ENCODE measurements at places on chromosomes 4 and X. TPM values are rescaled to one million over a fixed set of nuclear protein-coding genes. Genes with fewer than 3 reads are reported as not detected.

The ARSJ gene
- not detected for polyA plus RNA-seq

The S100P gene
- not detected for polyA plus RNA-seq

The PCDH11X gene
- polyA plus RNA-seq = not detected

The FGA gene
- not detected for polyA plus RNA-seq

The MAEA gene
- 72.9 TPM for polyA plus RNA-seq

- no peak overlapping the region for H3K27ac ChIP-seq
- no peak for DNase-seq
- no peaks in the 10 kb centered on the region for H3K27me3 ChIP-seq
- peaks cover 6% of the 10 kb centered on the region for H3K36me3 ChIP-seq
These were observed 47.4 kb downstream of the TMEM131L start for GRCh38 chr4:153513596-153513995.

GRCh38 chr4:78033861-78034260 lies 23.3 kb upstream of the FRAS1 start:
- no peaks in the 10 kb centered on the region for H3K4me1 ChIP-seq
- H3K27me3 ChIP-seq = peaks cover 6% of the 10 kb centered on the region
- no peak overlapping the region for H3K27ac ChIP-seq
- no peaks in the 10 kb centered on the region for H3K36me3 ChIP-seq

- no peaks in the 10 kb centered on the region for H3K36me3 ChIP-seq
- no peak for DNase-seq
- H3K27me3 ChIP-seq = peaks cover 5% of the 10 kb centered on the region
- H3K27ac ChIP-seq = no peak overlapping the region
- H3K4me1 ChIP-seq = no peaks in the 10 kb centered on the region
These were observed 12.3 kb upstream of the SPARCL1 start for GRCh38 chr4:87541521-87541920.

- H3K27me3 ChIP-seq = peaks cover 5% of the 10 kb centered on the region
- H3K4me1 ChIP-seq = no peaks in the 10 kb centered on the region
- no peaks in the 10 kb centered on the region for H3K36me3 ChIP-seq
- no peak overlapping the region for H3K4me3 ChIP-seq
These were observed 51.7 kb upstream of the SORCS2 start for GRCh38 chr4:7140692-7141069.

GRCh38 chr4:87949961-87950360 lies 25.6 kb upstream of the SPP1 start:
- no peak overlapping the region for H3K27ac ChIP-seq
- peaks cover 8% of the 10 kb centered on the region for H3K27me3 ChIP-seq
- no peaks in the 10 kb centered on the region for H3K36me3 ChIP-seq

- H3K4me3 ChIP-seq = no peak overlapping the region
- H3K36me3 ChIP-seq = no peaks in the 10 kb centered on the region
- H3K4me1 ChIP-seq = no peaks in the 10 kb centered on the region
- DNase-seq = no peak
These were observed 218.0 kb upstream of the JADE1 start for GRCh38 chr4:128591482-128591881.

- H3K36me3 ChIP-seq = no peaks in the 10 kb centered on the region
- H3K27ac ChIP-seq = no peak overlapping the region
- H3K4me3 ChIP-seq = no peak overlapping the region
These were observed 15.2 kb downstream of the PDGFC start for GRCh38 chr4:156956359-156956758.

DNA sequence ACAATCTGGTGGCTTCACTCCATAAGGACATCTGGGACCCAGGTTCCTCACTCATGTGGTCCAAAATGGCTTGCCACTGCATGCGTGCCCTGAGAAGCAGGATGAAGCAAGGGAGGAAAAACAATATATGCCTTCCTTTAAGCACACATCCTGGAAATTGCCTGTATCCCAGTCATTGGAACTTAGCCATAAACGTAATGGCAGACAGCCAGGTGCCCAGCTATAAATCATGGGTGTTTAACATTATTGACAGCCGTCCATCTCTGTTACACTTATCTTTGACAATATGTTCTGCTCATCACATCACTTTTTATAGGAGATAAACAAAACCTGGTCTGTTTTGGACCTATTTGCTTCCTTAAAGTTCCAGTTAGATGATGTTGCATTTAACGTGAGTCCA lies 181.0 kb downstream of the AASDH start:
- no peaks in the 10 kb centered on the region for H3K4me1 ChIP-seq
- no peak for DNase-seq
- H3K36me3 ChIP-seq = no peaks in the 10 kb centered on the region
- H3K27me3 ChIP-seq = peaks cover 5% of the 10 kb centered on the region
- H3K27ac ChIP-seq = no peak overlapping the region

GRCh38 chr4:152266831-152267480 lies 268.9 kb downstream of the FBXW7 start:
- H3K4me1 ChIP-seq = no peaks in the 10 kb centered on the region
- H3K27ac ChIP-seq = no peak overlapping the region
- no peak for DNase-seq
- no peak overlapping the region for H3K4me3 ChIP-seq

GRCh38 chr4:175309041-175309440 lies 390.9 kb downstream of the ADAM29 start:
- peaks cover 8% of the 10 kb centered on the region for H3K36me3 ChIP-seq
- DNase-seq = no peak
- H3K4me3 ChIP-seq = no peak overlapping the region
- H3K4me1 ChIP-seq = no peaks in the 10 kb centered on the region

DNA sequence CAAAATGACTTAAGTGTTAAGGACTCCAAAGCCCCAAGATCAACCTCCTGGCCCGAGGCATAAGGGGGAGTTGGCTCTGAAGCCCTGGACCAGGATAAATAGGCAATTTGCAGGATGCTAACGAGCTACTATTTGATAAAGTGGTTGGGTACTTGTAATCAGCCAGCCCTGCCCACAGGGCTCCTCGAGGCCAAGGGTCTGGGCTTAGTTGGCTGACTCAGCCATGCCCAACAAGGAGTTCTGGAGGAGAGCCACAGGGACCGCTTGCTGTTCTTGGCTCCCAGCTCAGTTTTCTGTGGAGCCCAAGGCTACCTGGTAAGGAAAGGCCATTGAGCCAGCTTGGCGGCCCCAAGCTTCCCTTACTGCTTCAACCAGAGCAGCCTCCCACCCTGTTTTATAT lies 7.8 kb downstream of the HMGB3 start:
- H3K36me3 ChIP-seq = no peaks in the 10 kb centered on the region
- no peak for DNase-seq
- no peaks in the 10 kb centered on the region for H3K4me1 ChIP-seq
- H3K27ac ChIP-seq = no peak overlapping the region

GRCh38 chr4:108030332-108030731 lies 40.6 kb downstream of the HADH start:
- H3K27me3 ChIP-seq = no peaks in the 10 kb centered on the region
- H3K4me1 ChIP-seq = peaks cover 9% of the 10 kb centered on the region
- no peak overlapping the region for H3K4me3 ChIP-seq
- peaks cover 43% of the 10 kb centered on the region for H3K36me3 ChIP-seq

DNA sequence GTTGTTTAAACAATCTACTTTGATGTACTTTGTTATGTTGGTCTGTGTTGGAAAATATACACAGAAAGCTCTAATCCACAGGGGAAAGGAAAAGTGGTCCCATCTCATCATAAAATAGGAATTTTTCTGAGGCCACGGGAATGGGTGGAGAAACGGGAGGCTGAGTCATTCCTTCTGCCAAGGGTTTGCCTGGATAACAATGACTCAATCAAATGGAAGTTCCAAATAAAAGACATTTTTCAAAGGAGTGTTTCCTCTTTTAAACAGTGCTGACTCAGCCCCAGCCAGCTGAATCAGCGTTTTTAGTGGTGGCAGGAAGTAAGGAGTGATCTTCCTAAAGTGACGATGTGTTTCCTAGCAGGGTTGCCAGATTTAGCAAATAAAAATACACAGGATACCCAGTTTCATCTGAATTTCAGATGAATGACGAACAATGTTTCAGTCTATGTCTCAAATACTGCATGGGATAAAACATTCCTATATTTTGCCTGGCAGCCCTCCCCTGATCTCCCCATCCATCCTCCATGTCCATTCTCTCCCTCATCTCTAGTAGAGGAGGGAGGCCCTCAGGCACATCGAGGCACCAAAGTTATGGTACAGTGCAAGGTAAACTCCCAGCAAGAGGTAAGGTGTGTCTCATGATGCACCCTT lies 345.4 kb upstream of the GATB start:
- no peaks in the 10 kb centered on the region for H3K36me3 ChIP-seq
- peaks cover 60% of the 10 kb centered on the region for H3K4me1 ChIP-seq
- H3K27ac ChIP-seq = peak overlapping the region; percentile 8
- peak overlapping the region; percentile 27 for H3K4me3 ChIP-seq
- H3K27me3 ChIP-seq = no peaks in the 10 kb centered on the region
- DNase-seq = no peak

GRCh38 chr4:113885291-113885690 lies 94.2 kb downstream of the ARSJ start:
- no peak overlapping the region for H3K27ac ChIP-seq
- no peak overlapping the region for H3K4me3 ChIP-seq
- H3K27me3 ChIP-seq = peaks cover 5% of the 10 kb centered on the region
- no peaks in the 10 kb centered on the region for H3K4me1 ChIP-seq
- DNase-seq = no peak
- H3K36me3 ChIP-seq = peaks cover 4% of the 10 kb centered on the region

Measured in immature natural killer cell (primary cell).